ENCODE measurements at places on chromosomes 7 and 10.

- DNase-seq, result no peak
Observed at GRCh38 chr10:23202779-23203178, 10.7 kb downstream of the PTF1A start.

GRCh38 chr10:45464958-45465567 is 91.0 kb downstream of the ALOX5 start:
- DNase-seq, result peak; percentile 89

DNA sequence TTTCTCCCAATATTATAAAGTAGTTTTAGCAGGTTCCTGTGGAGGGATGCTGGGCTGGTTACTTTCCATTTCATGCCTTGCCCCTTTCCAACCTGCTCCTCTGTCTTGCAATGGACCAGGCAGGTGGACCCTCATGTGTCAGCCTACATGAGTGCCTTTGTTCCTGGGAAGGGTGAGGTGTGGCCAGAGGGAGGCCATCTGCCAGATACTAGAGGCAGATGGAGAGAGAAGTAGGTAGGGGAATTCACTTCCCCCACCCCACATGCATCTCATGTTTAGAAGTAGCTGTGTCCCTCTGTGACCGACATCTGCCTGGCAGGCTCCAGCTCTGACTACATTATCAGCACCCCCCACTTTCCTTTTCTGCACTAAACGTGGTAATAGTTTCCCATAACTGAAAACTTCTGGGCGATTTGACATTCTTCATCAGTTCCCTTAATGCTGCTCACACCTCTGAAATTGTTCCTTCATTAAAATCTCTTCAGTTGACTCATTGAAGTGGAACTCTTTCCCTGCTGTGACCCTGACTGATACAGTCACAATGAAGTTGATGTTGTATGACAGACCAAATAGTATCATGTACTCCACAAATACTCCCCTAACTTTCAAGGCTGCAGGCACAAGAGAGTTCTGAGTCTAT is 396.3 kb upstream of the FZD8 start:
- no peak for DNase-seq

GRCh38 chr7:47477191-47478016 is 104.5 kb downstream of the TNS3 start:
- no peak for DNase-seq

GRCh38 chr10:20672741-20673140 is 224.4 kb downstream of the NEBL start:
- no peak for DNase-seq

GRCh38 chr7:32336726-32337125 is 153.5 kb downstream of the LSM5 start:
- DNase-seq, result no peak

DNA sequence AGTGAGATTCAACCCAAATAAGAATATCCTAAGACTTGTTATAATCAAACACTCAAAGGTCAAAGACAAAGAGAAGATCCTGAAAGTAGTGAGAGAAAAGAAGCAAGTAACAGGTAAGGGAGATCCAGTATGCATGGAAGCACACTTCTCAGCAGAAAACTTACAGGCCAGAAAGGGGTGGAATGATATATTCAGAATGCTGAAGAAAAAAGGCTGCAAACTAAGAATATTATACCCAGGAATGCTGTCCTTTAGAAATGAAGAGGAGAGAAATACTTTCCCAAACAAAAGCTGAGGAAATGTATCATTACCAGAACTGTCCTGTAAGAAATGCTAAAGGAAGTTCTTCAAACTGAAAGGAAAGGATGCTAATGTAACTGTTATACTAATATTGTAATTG is 12.6 kb upstream of the ZNF746 start:
- no peak for DNase-seq

DNA sequence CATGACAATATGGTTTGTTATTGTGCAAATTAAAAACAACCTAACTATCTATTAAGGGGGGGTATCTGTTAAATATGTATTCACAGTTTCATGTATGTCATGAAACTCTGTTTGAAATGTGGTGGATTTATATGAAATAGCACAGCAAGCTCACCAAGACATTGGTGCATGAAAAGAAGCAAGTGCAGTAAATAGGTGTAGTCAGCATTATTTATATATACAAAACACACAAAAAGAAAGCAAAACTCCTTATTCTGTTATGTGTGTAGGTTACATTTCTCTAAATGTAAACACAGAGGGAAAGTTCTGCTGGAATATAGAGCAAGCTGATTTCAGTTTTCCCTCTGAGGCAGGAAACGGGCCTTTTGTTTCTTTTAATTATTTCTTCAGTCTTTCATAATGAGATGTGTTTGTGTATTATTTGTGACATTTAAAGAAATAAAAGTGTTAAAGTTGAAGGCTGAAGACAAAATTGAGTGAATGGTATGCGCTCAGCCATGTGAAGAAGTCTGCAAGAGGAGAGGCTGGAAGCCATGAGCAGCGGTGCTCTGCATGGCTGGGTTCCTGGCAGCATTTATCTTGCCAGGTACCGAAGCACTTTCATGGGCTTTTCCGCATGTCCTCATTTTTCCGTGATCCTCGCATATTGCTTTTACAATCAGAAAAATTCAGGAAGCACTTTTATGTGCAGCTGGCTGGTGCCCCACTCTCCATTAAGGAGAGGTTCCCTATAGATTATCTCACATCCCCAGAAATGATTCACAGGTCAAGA is 38.5 kb downstream of the GRID1 start:
- no peak for DNase-seq

- no peak for DNase-seq
Observed at GRCh38 chr10:110415809-110416208, 81.9 kb upstream of the DUSP5 start.

GRCh38 chr10:14063531-14064285 is 267.0 kb downstream of the FRMD4A start:
- DNase-seq, result peak; percentile 53

- DNase-seq, result peak; percentile 93
Observed at GRCh38 chr10:79242620-79243152, 104.6 kb upstream of the PPIF start.

- no peak for DNase-seq
Observed at GRCh38 chr7:78601728-78602127, 803.2 kb downstream of the PHTF2 start.
